ENCODE measurements at places on chromosomes 7 and 10. TPM values are rescaled to one million over a fixed set of nuclear protein-coding genes. Genes with fewer than 3 reads are reported as not detected.

GRCh38 chr10:98446151-98446660 is 529 bp downstream of the HPS1 start:
- DNase-seq, result no peak

DNA sequence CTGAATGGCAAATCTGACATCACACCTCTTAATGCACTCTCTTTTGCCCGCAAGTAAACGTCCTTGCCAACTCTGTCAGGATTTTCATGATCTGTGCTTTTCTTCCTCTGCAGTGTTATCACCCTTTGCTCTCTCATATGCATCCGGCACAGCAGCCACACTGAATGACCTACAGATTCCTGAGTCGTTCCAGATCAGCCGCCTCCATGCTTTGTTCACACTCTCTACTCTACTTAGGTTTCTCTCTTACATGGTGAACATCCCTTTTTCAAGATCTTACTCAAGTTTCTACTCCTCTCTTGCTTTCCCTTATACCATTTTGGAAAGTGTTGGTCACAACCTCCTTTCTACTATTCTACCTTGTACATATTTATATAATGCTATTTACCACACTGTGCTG is 127.7 kb upstream of the AOAH start:
- DNase-seq, result no peak

MACC1 gene
- 9.8 TPM for total RNA-seq

BHLHA15 gene
- total RNA-seq, result 5.2 TPM

- DNase-seq, result no peak
These were observed 13.4 kb downstream of the SHH start for GRCh38 chr7:155798673-155799439.

GPRIN2 gene
- total RNA-seq, result 1.7 TPM

TAS2R41 gene
- not detected for total RNA-seq

DNA sequence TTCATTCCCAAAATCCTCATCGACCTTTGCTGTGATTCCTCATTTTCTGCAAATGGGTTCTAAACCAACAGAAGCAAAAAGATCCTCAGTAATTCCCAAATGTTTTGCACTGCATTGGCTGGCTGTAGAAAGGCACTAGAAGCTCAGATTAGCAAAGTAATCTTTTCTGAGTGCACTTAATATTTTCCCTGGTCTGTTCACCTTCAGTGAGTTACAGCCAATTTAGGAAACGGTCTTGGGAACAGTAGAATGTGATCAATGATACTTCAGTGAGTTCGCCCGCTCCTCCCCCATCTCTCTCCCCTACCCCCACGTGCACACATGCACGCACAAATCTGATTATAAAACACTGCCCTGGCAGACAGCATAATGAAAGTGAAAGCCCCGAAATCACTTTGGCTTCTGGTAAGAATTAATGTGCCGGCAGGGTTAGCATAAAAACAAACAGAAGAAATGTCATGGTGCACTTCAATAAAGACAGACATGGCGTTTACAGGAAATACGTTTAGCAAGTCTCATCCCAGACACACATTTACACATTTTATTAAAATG is 201.3 kb upstream of the CDCA7L start:
- DNase-seq, result no peak

MSMB gene
- total RNA-seq, result not detected

GRCh38 chr10:77455561-77455960 is 182.0 kb downstream of the KCNMA1 start:
- no peak for DNase-seq

- DNase-seq, result no peak
These were observed 30.4 kb upstream of the RNF32 start for GRCh38 chr7:156610130-156610529.

VAX1 gene
- total RNA-seq, result not detected

ZNF488 gene
- total RNA-seq, result 3.9 TPM

Measured in HCT116 (cell line).